ENCODE measurements at places on chromosomes 5 and 9.

GRCh38 chr5:1792842-1793266 is 6.8 kb downstream of the MRPL36 start:
- peak; percentile 73 for DNase-seq

- no peak for DNase-seq
Measured at GRCh38 chr9:106745876-106746275, 117.1 kb upstream of the ZNF462 start.

- DNase-seq: no peak
Measured at GRCh38 chr5:11387382-11387781, 516.9 kb downstream of the CTNND2 start.

DNA sequence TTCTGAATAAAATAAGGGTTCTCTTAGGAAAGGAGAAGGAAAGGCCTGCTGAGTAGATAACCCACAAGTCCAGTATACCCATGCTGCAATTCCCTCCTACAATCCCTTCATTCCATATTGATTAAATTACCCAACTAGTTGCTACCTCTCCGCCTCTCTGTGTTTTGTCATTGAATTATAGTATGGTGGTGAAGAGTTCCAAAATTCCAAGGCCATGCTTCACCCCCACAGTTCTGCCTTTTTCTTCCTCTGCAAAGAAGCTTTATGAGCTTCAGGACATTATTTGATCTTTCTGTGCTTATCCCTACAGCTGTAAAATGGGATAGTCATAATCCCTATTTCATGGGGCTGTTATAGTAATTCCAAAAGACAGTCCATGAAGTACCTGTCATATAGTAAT is 215.6 kb downstream of the ACTL7B start:
- DNase-seq: no peak

- DNase-seq: no peak
Measured at GRCh38 chr9:99592834-99593574, 228.7 kb upstream of the NR4A3 start.

- no peak for DNase-seq
Measured at GRCh38 chr9:13674926-13675637, 395.6 kb upstream of the MPDZ start.

DNA sequence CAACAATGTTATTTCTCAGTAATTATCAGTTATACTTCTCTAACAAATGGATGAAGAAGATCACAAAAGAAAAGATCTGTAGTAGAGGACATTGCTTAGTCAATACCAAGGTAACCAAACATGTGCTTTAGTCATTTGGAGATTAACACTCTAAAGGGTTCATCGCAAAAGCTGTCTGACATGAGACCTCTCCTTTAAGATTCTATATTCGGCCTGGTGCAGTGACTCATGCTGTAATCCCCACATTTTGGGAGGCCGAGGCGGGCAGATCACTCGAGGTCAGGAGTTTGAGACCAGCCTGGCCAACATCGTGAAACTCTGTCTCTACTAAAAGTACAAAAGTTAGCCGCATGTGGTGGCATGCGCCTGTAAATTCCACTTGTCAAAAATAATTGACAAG is 18.3 kb upstream of the CKMT2 start:
- no peak for DNase-seq

DNA sequence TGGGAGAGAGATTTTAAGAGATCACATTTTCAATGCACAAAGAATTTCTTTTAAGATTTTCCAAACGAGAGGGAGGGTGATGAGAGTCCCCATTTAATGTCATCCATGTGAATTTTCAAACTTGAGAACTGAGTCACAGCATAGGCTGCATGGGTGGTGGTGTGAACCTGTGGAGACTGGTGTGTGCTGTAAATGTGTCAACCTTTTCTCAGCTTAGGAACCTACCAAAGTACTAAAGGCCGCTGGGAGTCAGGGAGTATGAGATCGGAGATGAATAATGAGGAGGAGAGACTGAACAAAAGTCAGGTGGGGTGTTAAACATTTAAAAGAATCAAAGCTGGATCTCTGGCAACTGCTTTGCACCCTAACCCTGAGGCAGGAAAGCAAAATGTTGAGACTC is 7.5 kb downstream of the ALDH1A1 start:
- DNase-seq: no peak

GRCh38 chr9:6488395-6488794 is 75.4 kb downstream of the UHRF2 start:
- DNase-seq: no peak

GRCh38 chr5:168085261-168086031 is 206.0 kb upstream of the WWC1 start:
- no peak for DNase-seq

GRCh38 chr5:66230551-66230950 is 86.5 kb downstream of the SREK1 start:
- no peak for DNase-seq

GRCh38 chr9:92496396-92497176 is 14.3 kb upstream of the ASPN start:
- no peak for DNase-seq

All from SIG-M5 (cell line).